Calu3 (cell line): ENCODE measurements at places on chromosomes 4 and X. TPM values are rescaled to one million over a fixed set of nuclear protein-coding genes. Genes with fewer than 3 reads are reported as not detected.

The SH3BP2 gene
- 20.7 and 22.7 TPM in 2 replicates for total RNA-seq

The PAGE2 gene
- not detected in 2 replicates for total RNA-seq

The DCX gene
- not detected in 2 replicates for total RNA-seq

The AGTR2 gene
- not detected in 2 replicates for total RNA-seq

The EREG gene
- 413 and 422 TPM in 2 replicates for total RNA-seq

The CXCL9 gene
- total RNA-seq, result not detected in 2 replicates

DNA sequence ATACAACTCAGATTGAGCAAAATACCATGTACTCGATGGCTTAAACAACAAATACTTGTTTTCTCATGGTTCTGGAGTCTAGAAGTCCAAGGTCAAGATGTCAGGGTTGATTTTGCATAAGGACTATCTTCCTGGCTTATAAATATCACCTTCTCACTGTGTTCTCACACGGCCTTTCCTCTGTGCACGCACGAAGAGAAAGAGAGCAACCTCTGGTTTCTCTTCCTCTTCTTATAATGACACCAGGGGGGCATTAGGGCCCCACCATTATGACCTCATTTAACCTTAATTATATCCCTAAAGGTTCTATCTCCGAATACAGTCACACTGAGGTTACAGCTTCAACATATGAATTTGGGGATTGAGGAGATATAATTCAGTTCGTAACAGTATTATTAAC is 504.0 kb downstream of the MAGEE1 start:
- DNase-seq, result no peak

GRCh38 chrX:7242613-7243012 is 94.7 kb upstream of the PUDP start:
- no peak for DNase-seq

DNA sequence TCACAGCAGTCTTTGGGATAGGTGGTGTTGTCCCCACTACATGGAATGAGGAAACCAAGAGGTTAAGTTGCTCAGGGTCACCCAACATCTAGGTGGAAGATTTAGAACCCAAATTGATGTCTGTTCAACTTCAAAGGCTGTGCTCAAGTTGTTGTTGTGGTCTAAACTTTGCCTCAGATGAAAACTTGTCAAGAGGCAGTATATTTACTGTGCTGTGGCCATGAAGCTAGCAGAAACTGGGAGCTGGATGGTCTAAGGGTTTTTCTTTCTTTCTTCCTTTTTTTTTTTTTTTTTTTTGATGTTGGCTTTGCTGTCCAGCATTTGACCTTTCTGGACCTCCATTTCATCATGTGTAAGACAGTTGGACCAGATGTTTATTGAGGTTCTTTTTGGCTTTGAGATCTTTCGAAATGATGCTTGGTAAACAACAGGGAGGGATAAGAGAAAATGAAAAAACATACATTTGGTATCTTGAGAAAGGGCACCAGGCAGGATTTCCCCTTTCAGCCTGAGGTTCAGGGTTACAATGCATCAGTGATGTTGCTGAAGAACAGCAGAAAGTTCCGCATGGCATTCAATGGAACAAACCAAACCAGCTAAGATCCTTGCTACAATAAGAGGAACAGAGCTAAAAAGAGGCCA is 166.2 kb upstream of the RPS6KA3 start:
- no peak for DNase-seq

GRCh38 chrX:130715299-130715698 is 187.7 kb downstream of the ENOX2 start:
- no peak for DNase-seq

DNA sequence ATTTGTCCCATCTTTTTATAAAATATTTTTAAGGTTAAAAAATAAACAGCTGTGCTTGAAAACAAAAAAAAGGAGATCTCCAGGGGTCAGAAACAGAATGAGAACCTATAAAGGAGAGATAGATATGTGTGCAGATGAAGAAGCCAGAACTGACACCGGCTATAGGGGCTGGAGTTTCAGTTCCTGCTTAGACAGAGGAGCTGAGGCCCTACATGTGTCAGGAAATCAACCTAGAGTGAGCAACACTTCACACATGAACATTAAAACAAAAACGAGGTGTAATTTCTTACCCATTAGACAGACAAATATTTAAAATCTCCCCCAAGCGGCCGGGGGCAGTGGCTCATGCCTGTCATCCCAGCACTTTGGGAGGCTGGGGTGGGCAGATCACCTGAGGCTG is 17.8 kb upstream of the HUWE1 start:
- DNase-seq, result no peak

DNA sequence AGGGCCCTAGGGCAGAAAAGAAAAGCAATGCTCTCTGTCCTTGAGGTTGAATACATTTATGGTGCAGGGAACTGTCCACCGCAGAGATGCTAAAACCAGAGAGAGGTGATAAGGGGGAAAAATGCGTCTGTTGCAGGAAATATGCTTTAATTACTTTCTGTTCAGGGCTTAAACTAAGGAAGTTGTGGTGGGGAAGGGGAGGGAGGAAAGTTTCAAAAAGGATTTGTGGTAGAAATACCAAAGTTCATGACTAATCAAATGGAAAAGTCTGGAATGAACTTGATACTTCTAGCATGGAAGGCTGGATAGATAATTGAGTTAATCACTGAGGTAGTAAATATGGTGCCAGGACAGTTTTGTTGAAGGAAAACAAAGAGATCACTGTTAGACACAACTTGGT is 99.0 kb downstream of the ASB9 start:
- no peak for DNase-seq

DNA sequence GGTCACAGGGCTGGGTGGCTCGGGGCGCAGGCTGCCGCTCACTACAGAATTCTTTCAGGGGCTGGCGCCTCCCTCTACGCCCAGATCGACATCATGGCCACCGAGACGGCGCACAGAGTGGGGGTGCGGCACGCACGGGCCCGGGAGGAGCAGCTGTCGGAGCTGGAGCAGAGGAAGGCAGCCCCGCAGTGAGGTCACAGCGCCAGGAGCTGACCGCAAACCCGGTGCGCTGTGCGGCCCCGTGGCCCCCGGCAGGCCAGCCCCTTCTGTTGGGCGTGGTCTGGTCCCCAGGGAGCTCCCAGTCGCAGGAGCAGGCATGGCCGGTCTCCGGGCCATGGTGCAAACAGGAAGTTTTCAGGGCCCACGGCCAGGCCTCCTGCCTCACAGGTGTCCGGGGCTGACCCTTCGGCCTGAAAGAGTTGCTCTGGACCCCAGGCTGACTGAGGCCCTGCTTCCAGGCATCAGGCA is 31.6 kb downstream of the LRPAP1 start:
- no peak for DNase-seq

- no peak for DNase-seq
Observed at GRCh38 chr4:95957054-95957453, 117.2 kb downstream of the PDHA2 start.

GRCh38 chr4:8510191-8510590 is 69.6 kb downstream of the TRMT44 start:
- DNase-seq, result no peak

DNA sequence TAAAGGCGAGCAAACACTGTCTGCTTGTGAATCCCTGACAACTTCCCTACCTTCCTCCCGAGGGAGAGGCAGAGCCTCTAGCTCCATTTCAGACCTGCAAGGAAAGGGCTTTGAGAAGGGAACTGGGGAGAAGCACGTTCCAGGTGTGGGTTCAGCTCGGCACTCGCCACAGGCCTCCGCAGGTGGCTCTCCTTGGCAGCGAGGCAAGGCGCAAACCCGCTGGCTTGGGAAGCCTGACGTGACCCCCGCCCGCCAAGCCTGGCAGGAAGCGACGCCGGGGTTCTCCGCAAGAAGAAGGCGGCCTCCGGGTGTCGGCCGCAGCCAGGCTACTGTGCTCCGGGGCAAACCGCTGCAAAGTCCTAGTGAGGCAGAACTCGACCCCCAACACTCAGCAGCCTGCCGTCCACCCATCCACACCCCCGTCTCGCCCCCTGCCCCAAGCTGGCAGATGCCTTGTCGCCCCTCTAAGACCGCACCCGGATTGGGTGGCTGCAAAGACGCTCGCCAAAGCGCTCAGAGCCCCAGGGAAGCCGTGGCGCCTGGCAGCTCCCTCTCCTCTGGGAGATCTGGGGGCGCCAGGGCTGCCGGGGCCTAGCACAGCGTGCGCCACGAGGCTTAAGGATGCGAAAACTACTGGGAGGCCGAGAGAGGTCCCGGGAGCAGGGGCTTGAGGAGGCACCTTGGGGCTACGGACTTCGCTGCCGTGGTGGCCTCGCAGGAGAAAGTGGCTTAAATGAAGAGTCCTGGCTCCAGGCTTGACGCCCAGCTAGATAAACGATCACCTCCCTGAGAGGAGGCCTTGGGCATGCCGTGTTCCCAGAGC is 21.8 kb downstream of the NKX3-2 start:
- no peak for DNase-seq

DNA sequence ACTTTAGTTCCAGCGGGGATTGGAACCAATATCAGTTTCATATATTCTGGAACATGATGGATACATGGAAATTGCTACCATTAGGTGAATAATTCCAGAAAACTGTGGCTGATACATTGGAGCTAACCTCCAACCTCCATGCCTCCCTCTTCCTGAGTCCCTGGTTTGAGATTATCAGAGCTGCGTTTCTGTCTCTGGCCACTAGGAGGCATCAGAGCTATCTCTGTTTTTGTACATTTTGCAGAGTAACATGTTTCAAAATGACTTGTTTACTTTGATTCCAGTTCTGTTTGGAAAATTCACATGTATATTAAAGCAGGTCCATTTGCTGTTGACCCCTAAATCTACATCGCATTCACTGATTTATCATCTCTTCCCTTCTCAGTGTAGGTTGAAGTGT is 2.4 kb upstream of the RAB40AL start:
- peak; percentile 34 for DNase-seq
